ENCODE measurements at places on chromosomes 4 and X.

DNA sequence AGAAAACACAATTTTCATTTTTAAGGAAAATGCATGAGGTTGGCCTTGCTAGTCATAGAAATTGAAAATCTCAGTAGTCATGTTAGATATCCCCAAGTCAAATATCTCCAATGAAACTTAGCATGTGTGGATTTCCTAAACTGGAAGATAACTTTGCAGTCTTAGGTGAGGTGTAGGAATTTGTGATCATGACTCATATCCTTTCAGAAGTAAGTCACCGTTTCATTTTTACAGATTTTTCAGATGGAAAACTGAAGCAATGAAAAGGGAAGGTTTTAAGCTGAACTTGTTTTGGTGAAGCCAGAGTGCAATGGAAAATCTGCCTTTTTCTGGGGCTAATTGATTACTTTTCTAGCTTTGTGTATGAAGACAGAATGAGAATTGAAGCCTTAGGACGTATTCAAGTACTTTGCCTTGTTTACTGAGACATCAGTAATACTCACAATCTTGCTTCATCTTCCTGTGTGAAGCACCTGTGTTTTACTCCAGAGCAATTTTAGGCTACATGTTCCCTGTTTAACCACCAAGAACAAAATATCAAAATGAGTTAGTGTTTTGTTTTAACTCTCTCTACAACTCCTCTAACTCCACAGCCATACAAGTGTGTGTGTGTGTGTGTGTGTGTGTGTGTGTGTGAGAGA is 1662.8 kb upstream of the ADGRL3 start:
- DNase-seq = no peak

DNA sequence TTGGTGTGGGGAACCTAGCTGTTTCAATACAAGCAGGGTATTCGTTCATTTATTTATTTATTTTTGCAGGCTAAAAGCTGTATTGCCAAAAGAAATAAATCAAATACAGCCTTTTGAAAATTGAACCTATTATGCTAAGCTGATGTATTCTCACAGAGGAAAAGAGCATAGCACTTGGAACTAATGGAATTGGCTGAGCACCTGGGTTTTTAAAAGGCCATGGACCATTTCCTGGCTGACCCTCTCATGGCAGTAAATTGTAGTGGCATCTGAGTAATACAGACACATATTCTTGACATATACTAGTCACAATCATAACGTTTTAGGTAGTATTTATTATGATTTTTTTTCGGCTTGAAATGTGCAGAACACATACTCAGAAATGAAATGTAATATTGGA is 71.8 kb upstream of the ALG13 start:
- no peak for DNase-seq

DNA sequence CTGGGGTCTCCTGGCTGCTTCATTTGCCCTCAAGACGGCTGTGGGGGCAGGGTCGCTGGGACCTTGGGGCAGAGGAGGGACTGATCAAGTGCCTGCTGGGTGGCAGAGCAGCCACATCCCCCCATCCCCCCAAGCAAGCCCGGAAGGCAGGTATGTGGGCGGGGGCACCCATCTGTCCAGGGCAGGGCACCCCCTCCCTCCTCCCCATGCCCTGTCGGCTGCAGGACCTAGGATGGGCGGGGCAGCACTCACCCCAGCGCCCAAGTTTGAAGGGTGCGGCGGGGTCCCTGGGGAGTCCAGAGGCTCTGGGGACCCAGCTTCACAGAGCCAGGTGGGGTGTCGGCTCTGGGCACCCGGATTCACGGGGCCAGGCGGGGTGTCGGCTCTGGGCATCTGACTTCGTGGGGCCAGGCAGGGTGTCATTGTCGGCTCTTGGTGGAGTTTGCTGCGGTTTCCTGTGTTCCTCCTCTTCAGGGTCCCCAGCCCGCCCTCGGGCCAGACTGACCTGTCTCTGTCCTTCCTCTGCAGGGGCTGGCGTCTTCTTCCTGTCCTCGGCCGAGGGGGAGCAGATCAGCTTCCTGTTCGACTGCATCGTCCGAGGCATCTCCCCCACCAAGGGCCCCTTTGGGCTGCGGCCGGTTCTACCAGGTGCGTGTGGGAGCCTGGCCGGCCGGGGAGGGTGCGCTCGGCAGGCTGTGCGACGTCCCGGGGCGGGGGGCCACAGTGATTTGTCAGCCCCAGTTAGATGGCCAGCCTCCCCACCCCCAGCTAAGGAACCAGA is 22.1 kb downstream of the DOK7 start:
- DNase-seq = no peak

DNA sequence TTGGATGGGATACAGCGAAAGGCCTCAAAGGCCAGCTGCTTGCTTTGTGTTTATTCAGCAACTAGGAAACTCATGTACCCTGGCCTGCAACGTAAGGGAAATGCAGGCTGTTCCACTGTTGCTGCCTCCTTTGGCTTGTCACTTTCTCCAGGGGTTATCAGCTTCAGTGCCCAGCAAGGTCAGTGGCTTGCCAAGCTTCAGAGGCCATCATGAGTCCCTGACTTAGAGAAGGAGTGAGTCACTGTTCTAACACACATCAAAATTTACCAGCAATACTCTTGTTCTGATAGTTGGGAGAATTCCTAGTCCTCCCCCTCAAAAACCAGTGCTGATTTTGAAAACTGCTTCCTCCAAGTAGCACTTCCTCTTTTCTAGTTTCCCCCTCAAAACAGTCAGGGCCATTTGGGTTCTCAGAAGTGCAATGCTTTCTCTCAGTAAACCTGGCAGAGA is 250.8 kb downstream of the ARHGAP24 start:
- no peak for DNase-seq

DNA sequence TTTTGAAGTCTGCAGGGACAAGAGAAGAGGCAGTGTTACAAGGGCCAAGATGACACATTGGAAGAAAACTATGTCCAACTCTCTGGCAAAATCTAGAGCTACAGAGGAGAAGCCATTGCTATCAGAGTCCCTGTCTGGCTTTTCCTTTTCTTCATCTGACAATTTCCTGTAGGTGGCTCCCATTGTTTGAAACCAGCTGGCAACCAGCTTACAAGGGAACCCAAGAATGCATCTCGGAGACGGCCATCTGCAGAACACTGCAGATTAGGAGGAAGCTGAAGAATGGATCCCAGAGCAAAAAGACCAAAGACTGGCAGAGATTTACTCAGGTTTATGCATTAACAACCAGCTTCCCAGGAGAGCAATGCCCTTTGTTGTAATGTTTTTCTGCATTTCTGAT is 216.2 kb upstream of the CTSO start:
- DNase-seq = no peak

GRCh38 chr4:37839426-37839825 is 12.9 kb downstream of the PGM2 start:
- no peak for DNase-seq

GRCh38 chr4:158538176-158538575 is 16.5 kb downstream of the RXFP1 start:
- DNase-seq = no peak

DNA sequence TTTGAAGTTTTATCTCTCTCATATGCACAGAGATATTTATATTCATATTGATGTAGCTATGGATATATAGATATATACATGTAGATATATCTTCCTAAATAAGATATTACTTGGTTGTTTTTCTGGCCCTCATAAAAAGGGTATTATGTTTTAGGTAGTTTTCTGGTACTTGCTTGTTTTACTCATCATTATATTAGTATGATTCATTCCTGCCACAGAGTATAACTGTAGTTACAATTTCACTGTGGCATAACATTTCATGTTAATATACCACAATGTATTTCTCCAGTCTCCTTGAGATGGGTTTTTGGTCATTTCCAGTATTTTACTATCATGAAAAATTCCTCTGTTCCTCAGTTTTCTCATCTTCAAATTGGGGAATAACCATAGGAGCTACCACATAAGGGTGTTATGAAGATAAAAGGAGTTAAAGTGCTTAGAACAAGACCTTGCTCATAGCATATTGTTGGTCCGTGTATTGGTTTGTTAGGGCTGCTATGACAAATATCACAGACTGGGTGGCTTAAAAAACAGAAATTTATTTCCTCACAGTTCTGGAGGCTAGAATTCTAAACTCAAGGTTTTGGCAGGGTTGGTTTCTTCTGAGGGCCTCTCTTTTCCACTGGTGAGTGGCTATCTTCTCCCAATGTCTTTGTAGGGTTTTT is 129.7 kb downstream of the TMEM164 start:
- DNase-seq = no peak

GRCh38 chr4:40211224-40212185 is 14.7 kb downstream of the RHOH start:
- DNase-seq = peak; percentile 47

DNA sequence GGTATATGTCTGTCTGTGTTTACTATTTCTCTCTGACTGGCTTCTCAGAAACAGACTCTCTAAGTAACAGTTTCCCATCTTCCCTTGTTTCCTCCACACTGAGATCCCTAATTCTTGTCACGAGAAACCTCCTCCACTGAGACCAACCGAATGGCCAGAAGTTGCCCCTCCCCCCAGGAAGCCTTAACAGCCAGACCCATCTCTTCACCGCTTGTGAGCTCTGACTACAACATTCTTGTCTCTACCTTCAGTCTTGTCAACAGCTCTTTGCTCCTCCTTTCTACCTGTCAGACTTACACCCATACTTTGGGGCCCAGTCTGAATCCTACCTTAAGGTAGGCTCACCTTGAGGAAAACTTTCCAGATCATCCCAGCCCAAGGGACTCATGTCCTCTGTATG is 90.8 kb downstream of the NHSL2 start:
- no peak for DNase-seq
